Esophagus squamous epithelium (tissue), 5 donors: ENCODE measurements at places on chromosomes 2 and 18.

DNA sequence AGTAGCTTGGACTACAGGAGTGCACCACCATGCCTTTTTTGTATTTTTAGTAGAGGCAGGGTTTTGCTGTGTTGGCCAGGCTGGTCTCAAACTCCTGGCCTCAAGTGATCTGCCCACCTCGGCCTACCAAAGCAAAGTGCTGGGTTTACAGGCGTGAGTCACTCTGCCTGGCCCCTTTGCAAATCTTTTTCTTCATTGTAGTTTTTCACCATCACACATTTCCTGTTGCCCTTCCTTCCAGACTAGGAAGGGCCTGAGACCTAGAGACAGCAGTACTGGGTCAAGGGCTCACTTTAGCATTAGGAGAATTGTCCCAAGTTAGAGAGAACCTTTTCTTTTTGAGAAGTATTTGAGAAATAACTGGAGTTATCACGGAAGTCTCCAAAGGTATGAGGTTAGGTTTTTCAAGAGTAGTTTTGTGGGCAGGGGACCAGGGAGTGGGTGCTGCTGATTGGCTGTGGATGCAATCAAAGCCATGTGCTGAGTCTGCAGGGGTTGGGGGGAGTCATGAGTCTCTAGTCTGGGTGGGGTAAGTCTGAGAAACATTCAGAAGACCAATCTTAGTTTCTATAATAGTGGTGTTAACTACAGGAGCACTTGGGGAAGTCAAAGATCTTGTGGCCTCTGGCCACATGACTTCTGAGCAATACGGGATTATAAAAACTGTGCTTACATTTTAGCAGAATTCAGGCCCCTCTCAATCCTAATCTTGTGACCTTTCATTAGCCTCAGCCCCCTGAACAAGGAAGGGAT, 23.7 kb downstream of the B3GNT2 start:
- DNase-seq: no peak

GRCh38 chr2:12931186-12931844, 214.6 kb downstream of the TRIB2 start:
- no peak for DNase-seq

GRCh38 chr2:120701499-120701898, 34.2 kb upstream of the GLI2 start:
- no peak for DNase-seq

- no peak for DNase-seq
These were observed 59.2 kb downstream of the SGPP2 start for GRCh38 chr2:222483513-222484039.
